Epithelial cell of esophagus (primary cell): ENCODE measurements at places on chromosomes 7 and 10.
A peak's percentile ranks its signal among the peaks of the same experiment; 100 is the strongest.

GRCh38 chr7:140542228-140542603 is 62.9 kb upstream of the MKRN1 start:
- no peak for DNase-seq

- DNase-seq, result no peak
These were observed 200.3 kb downstream of the TEX36 start for GRCh38 chr10:125482637-125483036.

GRCh38 chr7:107889992-107890391 is 991 bp upstream of the DLD start:
- DNase-seq, result no peak

DNA sequence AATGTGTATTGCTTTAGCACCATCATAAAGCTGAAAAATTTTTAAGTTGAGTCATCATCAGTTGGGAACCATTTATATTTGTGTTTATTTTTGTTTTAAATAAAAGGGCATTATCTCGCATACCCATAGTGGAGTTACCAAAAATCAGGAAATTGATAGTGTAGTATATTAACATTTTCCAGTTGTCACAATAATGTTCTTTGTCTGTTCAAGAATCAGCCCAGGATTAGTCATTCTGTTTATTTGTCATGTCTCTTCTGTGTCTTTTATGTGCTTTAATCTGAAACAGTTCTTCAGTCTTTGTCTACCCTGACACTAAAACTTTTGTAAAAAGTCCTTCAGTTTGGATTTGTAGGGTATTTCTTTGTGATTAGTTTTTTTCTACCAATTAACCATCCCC is 827.8 kb upstream of the ZWINT start:
- no peak for DNase-seq

- peak; percentile 64 for DNase-seq
These were observed 4.4 kb downstream of the PLAU start for GRCh38 chr10:73915206-73915851.

- DNase-seq, result no peak
These were observed 57.6 kb downstream of the MKI67 start for GRCh38 chr10:128068398-128069285.

DNA sequence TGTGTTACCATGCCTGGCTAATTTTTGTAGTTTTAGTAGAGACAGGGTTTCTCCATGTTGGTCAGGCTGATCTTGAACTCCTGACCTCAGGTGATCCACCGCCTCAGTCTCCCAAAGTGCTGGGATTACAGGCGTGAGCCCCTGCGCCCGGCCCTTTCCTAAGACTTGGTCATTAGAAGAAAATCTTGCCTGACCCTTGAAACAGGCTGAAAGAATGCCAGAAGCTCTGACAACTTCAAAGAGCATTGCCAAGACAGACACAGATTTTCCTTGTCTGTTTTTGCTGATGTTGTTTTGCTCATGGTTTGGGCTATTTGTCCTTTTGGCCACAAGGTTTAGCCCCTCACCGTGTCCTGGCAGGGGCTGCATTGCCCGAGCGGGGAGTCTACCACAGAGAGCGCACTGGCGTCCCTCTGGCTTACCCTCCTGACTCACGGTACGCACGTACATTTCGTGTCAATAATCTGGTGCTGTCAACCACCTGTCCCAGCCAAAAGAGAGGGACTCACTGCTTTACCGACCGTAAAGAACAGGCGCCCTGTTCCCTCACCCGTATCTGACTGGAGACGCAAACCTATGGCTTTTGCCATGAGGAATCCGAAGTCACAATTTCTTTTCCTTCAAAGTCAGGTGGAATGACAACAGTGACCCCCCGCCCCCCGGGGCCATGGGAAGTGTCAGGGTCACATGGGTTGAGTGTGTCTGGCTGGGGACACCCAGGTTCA is 10.1 kb upstream of the INPP5A start:
- DNase-seq, result no peak

GRCh38 chr10:20369863-20370736 is 527.0 kb downstream of the NEBL start:
- DNase-seq, result no peak

DNA sequence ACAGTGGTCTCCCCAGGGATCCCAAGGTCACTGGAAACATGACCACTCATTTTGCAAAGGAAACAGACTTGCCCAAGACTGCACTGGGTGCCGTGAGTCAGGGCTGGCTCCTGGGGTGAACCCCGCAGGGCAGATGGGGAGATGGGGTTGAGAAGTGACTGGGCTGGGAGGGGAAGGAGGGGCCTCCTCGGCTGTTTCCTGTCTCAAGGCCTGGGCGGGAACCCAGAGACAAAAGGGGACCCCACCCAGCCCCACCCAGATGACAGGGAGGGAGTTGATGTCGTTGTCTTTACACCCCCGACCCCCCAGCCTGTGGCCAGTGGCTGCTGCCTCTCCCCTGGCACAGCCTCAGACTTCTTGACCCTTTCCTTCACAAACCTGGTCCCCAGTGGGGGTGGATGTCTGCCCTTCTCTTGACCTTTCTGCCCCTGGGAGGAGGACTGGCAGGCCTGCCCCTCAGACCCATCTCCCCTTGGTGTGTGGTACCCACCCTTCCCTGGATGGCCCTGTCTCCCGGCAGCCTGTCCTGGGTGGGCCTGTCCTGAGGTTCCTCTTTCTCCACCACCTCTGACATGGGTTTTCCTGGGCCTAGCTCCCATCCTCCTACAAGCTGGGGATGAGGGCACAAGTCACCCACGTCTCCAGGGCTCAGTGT is 1.4 kb downstream of the MYO1G start:
- DNase-seq, result peak; percentile 42

DNA sequence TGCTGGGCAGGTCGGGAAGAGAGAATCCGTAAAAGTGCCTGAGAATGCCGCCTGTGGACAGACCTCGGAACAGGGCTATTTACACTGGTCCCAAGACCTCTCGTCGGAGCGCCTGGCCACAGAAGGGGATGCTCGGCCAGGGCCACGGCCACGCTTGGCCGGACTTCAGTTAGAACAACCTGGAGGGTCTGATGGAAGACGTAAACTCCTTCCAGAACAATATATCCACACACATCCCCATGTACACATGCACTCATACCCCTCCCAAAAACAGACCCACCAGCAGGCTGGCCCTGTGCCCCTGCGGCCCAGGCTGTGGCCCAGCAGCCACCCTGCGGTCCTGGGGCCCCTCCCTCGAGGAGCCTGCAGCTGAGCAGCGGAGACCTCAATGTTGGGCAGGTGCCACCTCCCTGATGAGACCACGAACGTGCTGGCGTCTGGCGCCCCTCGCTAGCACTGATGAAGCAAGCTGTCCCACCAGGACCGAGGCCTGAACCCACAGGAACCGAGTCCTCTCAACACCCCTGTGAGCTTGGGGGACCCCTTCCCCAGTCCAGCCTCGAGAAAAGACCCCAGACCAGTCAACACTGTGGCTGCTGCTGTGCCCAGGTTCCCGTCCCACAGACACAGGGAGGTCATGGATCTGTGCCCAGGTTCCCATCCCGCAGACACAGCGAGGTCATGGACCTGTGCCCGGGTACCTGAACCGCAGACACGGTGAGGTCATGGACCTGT is 8.9 kb downstream of the CFAP46 start:
- no peak for DNase-seq

DNA sequence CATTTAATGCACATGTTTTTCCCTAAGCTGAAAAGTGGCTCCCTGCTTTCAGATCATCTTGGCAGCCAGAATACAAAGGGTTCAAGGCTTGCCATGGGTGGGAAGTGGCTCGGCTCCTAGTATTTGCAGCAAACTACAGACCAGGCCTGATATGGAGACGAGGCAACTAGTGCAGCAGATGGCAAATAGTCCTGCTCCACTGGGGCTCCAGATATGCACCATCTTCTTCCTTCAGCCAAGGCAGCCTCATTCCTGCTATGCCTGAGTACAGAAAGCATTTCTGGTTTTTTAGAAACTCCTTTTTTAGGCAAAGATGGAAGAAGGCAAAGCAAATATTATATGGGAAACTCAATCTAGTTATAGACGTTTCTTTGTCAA is 23.9 kb downstream of the LRRC4 start:
- no peak for DNase-seq

- no peak for DNase-seq
These were observed 9.6 kb downstream of the GDF10 start for GRCh38 chr10:47309408-47310089.

DNA sequence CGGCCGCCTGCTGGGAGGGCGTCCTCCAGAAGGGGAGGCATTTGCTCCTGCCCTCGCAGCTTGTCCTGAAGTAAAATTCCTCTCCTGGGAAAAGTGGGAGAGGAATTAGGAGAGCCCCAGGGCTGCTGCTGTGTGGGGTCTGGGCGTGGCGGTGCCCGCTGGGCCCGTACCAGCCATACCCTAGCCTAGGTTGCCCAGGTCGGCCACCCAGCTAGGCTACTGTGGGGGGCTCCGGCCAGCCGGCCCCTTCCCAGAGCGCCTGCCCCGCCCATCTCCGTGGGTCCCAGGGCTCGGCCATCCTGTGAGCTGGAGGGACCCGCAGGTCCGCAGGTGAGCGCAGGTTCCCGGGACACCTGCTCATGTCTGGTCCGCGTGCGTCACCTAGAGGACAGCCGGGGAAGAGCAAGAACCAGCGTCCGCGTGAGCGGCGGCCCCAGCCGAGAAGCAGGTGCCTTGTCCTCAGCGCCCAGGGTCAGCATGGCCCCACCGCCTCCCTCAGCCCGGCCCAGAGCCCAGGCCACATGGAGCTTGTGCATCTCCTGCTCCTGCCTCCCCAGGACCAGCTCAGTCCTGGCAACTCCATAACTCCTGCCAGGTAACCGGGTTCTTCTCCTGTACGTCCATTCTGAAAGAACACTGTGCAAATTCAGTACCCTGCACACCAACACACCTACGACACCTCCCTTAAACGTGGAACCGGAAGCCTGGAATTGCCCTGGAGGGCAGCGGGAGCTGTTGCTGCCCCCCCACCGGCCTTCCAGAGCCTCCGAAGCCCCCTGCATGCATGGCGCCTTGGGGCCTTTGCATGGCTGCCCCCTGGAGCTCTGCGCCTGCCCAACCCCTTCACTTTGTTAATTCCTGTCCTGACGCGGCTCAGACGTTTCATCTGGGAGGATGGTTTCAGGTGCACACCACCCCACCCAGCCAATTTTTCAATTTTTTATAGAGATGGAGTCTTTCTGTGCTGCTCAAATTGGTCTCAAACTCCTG is 22.8 kb upstream of the FOXL3 start:
- peak; percentile 10 for DNase-seq

GRCh38 chr10:22927661-22928403 is at the start of gene ARMC3:
TSS of gene ARMC3 (plus strand) at chr10:22928053. CDS start at chr10:22931997, 3,944 bp downstream.
- peak; percentile 37 for DNase-seq

GRCh38 chr7:95491634-95492314 is 6.0 kb downstream of the ASB4 start:
- peak; percentile 99 for DNase-seq

GRCh38 chr7:46508583-46508982 is 587.5 kb upstream of the IGFBP3 start:
- no peak for DNase-seq

GRCh38 chr7:102991540-102992214 is 78.9 kb downstream of the LRRC17 start:
- DNase-seq, result peak; percentile 96

GRCh38 chr10:132708936-132709335 is 77.0 kb downstream of the NKX6-2 start:
- DNase-seq, result no peak

- DNase-seq, result no peak
These were observed 8.8 kb downstream of the CDHR3 start for GRCh38 chr7:105971845-105972244.

GRCh38 chr10:124003070-124003419 is 90.4 kb downstream of the CHST15 start:
- DNase-seq, result no peak

- no peak for DNase-seq
These were observed 163.6 kb downstream of the CDK14 start for GRCh38 chr7:90759710-90760109.

DNA sequence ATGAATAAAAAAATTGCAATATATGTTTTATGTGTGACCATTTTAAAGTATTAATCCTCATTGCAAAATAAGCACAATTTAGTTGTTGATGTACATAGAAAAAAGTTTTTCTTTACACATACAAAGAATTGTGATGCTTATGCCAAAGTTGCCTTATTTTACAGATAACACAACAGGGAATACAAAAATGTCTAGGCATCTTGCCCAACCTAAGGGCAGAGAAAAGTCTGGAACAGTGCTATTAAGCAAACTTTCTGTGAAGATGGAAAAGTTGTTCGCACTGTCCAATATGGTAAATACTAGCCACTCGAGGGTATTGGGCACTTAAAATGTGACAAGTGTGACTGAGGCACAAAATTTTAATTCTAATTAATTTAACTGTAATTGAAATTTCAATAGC is 190.2 kb upstream of the HGF start:
- no peak for DNase-seq

- no peak for DNase-seq
These were observed 45.3 kb downstream of the NEUROG3 start for GRCh38 chr10:69527961-69528360.

DNA sequence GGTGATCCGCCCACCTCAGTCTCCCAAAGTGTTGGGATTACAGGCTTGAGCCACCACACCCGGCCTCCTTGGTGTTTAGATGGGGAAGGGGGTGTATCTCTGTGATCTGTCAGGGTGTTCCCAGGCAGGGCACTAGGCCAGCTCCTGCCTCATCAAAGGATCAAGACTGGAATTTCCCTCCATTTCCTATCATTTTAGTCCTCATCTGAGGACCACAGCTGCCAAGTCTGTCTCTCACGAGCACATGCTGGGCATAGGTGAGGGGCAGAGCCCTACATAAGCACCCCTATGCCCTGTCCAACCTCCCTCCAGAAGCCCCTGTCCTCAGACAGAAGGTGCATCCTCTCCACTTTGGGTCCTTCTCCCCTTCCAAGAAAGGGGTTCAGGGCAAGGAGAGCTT is 19.5 kb downstream of the TRIM56 start:
- DNase-seq, result no peak

- no peak for DNase-seq
These were observed 78.5 kb upstream of the FZD1 start for GRCh38 chr7:91185771-91186170.

DNA sequence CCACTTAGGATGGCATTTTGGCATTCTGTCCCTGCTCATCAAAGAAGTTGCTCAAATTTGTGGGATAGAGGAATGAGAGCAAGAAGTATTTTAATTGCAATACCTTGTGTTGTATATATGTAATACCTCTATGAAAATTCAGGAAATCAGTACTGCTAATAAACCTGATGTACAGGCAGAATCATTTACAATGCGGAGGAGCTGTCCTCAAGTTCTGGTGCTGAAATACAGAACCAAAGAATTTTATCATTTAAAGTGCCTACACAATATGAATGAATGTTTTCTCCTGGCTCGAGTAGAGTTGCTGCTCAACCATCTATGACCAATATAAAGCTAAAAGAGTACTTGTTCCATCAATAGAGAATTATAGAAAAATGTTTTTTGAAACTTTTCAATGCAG is 305.8 kb downstream of the PLXNA4 start:
- DNase-seq, result peak; percentile 17
